Epithelial cell of alveolus of lung (primary cell): ENCODE measurements at places on chromosomes 12 and 14. TPM values are rescaled to one million over a fixed set of nuclear protein-coding genes. Genes with fewer than 3 reads are reported as not detected.

The GPR84 gene
- 0.13 TPM in 1 of 2 replicates, not detected in the other for total RNA-seq

The NPFF gene
- 1.7 TPM in 1 of 2 replicates, not detected in the other for total RNA-seq

The ZFYVE26 gene
- 8.1 and 9.5 TPM in 2 replicates for total RNA-seq

The EIF2S3B gene
- total RNA-seq, result 0.78 and 1.3 TPM in 2 replicates

The SYNDIG1L gene
- total RNA-seq, result 0.13 and 2.5 TPM in 2 replicates

The NOVA1 gene
- total RNA-seq, result 1.7 and 6.1 TPM in 2 replicates

The TAS2R7 gene
- total RNA-seq, result not detected in 2 replicates

The PGF gene
- 14.6 and 24.5 TPM in 2 replicates for total RNA-seq

The CD163 gene
- total RNA-seq, result not detected in 2 replicates

The MEG3 gene
- total RNA-seq, result 23.8 and 75.1 TPM in 2 replicates

The DLGAP5 gene
- 18.1 and 29.1 TPM in 2 replicates for total RNA-seq

The YLPM1 gene
- total RNA-seq, result 18.5 and 32.3 TPM in 2 replicates

The RNASE1 gene
- 1.7 and 4.1 TPM in 2 replicates for total RNA-seq

The FOXA1 gene
- total RNA-seq, result 2.1 and 2.7 TPM in 2 replicates

The OAS3 gene
- total RNA-seq, result 1.4 and 16.4 TPM in 2 replicates

The KLHDC2 gene
- total RNA-seq, result 34.3 and 42.9 TPM in 2 replicates

The GPRC5A gene
- 9.4 and 35.4 TPM in 2 replicates for total RNA-seq

The GALNT8 gene
- total RNA-seq, result under 0.01 and 0.26 TPM in 2 replicates

The ETFBKMT gene
- 1.9 and 2.3 TPM in 2 replicates for total RNA-seq

The CLEC6A gene
- not detected in 2 replicates for total RNA-seq

The RNASE3 gene
- total RNA-seq, result not detected in 2 replicates

The CD27 gene
- not detected in 2 replicates for total RNA-seq

The TTLL5 gene
- 11.5 and 16.2 TPM in 2 replicates for total RNA-seq

The INSM2 gene
- total RNA-seq, result not detected in 2 replicates

The UTP20 gene
- 6.5 and 11.1 TPM in 2 replicates for total RNA-seq

The BHLHE41 gene
- 0.72 and 3.1 TPM in 2 replicates for total RNA-seq

The ANKRD33 gene
- total RNA-seq, result 0.13 and 0.24 TPM in 2 replicates

The PTPRO gene
- 0.39 and 0.72 TPM in 2 replicates for total RNA-seq

The FOXN4 gene
- total RNA-seq, result not detected in 2 replicates

The PRPH gene
- total RNA-seq, result not detected in 2 replicates

The FUT8 gene
- total RNA-seq, result 33.7 and 38.2 TPM in 2 replicates

The TAS2R14 gene
- total RNA-seq, result 0.56 and 1.9 TPM in 2 replicates
